Stimulated activated CD8-positive, alpha-beta memory T cell treated with anti-CD3 and anti-CD28 coated beads, Interleukin-2, amount 100 ng/mL, for 1 hour (primary cell): ENCODE measurements at places on chromosomes 12 and 14.

GRCh38 chr12:124007826-124008570, 35.0 kb downstream of the ZNF664 start:
- no peak for DNase-seq

DNA sequence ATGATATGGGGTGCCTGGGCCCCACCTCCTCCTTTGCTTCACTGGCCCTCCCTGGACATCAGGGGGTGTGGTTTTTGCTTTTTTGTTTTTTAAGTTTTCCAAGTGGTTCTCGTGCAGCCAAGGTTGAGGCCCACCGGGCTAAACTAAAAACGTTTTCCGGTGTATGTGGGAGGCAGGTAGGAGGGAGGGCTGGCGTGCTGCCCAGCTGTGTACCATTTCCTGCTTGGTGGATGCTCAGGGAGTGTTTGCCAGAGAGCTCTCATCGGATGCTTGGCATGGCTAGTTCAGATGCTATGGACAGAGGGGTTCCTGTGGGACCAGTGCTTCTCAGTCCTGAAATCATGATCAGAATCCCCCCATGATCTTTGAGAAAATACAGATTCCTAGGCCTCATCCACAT, 246.4 kb downstream of the CACNA1C start:
- DNase-seq = no peak

DNA sequence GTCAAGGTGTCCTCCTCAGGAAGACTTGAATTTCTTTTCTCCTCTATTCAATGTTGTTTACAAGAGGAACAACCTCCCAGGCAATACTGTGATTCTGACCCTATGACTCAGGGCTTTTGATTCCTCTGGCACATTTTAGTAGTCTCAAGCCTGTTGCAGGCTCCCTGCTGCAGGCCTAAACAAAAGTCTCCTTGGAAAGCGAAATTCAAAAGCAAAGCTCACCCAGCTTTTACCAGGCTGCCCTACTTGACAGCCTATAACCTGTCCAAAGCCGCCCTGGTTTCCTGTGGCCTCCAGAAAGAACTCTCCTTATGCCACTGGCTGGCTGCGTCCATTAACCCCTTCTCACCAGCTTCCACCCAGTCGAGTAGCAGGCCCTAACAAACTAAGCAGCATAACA, 11.6 kb downstream of the FGD6 start:
- DNase-seq = no peak

DNA sequence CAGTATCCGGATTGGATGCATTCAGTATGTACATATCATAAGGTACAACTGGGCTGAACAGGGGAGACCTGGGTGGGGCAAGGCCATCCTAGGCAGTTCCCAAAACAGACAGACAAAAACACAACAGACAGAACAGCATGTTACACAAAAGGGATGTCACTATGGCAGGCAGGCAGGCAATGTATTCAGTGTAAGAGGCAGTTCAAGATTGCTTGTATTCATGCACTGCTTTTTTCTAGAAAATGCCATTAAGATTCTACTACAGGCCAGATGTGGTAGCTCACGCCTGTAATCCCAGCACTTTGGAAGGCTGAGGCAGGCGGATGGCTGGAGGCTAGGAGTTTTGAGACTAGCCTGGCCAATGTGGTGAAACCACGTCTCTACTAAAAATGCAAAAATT, 3.5 kb downstream of the TBPL2 start:
- no peak for DNase-seq

- DNase-seq = no peak
These were observed 37.4 kb downstream of the ANKRD9 start for GRCh38 chr14:102471921-102472790.

GRCh38 chr12:22340143-22340542, 5.6 kb upstream of the ST8SIA1 start:
- DNase-seq = no peak

- DNase-seq = no peak
These were observed 24.4 kb downstream of the GLRX5 start for GRCh38 chr14:95559203-95559602.

GRCh38 chr12:12022306-12022936, 48.3 kb upstream of the BCL2L14 start:
- DNase-seq = no peak

DNA sequence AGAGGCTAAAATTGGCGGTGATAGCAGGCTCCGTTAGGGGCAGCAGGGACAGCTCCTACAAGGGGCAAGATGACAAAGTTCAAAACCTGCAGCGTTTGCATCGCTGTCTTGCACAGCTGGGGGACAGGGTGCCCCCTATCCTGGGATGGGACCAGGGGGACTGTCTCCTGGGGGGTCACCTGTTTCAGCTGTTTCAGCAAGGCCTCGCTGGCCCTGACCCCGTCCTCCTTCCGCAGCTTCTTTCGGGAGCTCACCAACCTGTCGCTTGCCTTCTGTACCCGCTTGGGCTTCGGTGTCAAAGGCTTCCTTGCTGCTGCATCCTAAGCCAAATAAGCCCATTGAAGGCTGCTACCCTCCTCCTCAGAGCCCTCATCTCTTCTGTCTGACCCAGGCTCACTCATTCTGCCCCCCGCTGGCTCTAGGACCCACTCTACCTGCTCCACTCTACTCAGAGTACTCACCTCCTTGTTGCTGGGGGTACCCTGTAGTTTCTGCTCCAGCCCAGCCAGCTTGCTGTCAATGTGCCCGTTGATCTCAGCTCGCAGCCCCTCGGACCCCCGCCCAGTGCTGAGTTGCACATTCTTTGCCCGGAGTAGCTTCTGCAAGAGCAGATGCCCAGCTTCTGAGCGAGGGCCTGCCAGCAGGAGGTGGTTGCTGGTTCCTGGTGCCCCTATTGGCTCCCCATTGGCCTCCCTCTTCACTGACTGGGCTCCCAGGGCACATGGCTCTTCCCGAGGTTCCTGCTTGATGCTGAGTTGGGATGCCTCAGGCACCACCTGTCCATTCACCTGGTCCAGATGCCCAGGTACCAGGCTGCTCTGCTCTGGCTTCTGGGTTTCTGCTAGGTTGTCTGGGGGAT, 12.4 kb upstream of the PRKAG1 start:
- DNase-seq = no peak

- DNase-seq = no peak
These were observed 303 bp downstream of the SAMD4A start for GRCh38 chr14:54567224-54567638.

- no peak for DNase-seq
These were observed 67.6 kb downstream of the KIF21A start for GRCh38 chr12:39375206-39375808.

DNA sequence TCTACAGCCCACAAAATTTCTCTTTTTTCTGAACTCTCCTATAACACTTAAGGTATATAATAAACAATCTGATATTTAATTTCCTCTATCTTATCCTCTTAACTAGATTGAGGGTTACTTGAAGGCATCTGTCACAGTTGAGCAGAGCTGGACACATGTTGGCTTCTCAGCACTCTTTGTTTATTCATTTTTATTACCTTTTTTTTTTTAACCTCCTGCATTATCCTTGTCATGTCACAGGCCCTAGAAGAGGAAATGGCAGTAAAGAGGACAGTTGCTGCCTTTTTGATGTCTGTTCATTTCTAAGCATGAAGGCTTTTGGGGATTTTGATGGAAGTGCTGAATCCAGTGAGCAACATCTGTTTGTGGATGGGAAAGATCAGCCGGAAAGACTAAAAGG, 32.5 kb upstream of the EVL start:
- DNase-seq = no peak
